Stimulated activated CD4-positive, alpha-beta T cell treated with anti-CD3 and anti-CD28 coated beads, TNF-alpha, amount 100 ng/mL, for 24 hours (primary cell): ENCODE measurements at places on chromosomes 5 and 9.

DNA sequence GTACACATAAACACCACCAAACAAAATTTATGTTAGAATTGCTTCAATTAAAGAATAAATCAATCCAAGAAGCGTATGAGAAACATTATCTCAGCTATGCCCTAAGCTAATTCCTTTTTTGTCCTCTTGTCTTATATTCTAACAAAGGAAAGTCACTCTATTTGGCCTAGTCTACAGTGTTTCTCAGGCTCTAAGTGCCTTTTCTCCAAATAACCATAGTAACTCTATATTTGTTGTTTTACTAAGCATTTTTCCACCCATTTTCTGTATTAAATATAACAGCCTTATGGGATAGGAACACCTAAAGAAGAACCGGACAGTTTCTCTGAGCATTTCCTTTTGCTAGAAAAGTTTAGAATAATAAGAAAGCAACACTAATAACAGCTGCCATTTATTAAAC lies 120.1 kb upstream of the MTAP start:
- DNase-seq, result no peak

GRCh38 chr9:6656614-6657300 lies 11.2 kb upstream of the GLDC start:
- DNase-seq, result no peak

- DNase-seq, result no peak
Observed at GRCh38 chr9:133246562-133246961, 28.4 kb downstream of the ABO start.

GRCh38 chr9:6781476-6781875 lies 23.7 kb downstream of the KDM4C start:
- no peak for DNase-seq

DNA sequence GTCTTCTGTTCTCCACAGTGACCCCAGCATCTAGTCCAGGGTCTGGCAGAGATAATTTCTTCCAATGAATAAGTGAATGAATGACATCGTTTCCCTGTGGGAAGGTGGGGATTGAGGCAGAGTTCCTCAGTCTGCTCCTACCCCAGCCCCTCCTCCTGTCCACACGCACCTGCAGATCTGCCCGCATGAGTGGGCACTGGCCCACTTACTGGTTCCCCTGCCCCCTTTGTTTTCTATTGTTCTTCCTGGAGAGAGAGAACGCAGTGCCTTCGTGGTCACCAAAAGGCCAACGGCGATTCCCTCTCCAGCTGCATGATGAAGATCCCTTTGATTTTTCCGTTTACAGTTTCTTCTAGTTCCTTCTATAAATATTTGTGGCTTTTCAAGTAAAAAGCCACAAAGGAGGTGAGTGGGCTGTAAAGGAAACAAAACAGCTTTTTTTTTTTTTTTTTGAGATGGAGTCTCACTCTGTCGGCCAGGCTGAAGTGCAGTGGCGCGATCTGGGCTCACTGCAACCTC lies 5.8 kb upstream of the FPGS start:
- DNase-seq, result no peak

- no peak for DNase-seq
Observed at GRCh38 chr5:68957591-68957990, 136.2 kb upstream of the SLC30A5 start.

DNA sequence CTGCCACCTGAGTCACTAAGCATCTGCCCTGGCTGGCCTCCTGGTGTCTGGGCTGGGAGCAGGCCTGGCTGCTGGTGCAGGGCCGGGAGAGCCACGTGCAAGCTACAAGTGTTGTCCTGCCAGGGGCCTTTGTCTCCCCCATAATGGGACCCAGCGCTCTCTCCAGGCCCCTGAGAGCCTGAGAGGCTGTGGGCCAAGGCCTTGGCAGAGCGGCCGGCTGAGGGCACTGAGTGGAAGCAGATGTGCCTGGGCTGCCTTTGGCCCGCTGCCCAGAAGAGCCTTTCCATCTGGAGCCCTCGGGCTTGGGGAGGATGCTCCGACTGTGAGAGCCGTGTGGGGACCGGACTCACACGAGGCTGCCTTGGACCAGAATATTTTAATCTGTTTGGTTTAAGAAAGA lies 185.5 kb downstream of the RGS3 start:
- no peak for DNase-seq

DNA sequence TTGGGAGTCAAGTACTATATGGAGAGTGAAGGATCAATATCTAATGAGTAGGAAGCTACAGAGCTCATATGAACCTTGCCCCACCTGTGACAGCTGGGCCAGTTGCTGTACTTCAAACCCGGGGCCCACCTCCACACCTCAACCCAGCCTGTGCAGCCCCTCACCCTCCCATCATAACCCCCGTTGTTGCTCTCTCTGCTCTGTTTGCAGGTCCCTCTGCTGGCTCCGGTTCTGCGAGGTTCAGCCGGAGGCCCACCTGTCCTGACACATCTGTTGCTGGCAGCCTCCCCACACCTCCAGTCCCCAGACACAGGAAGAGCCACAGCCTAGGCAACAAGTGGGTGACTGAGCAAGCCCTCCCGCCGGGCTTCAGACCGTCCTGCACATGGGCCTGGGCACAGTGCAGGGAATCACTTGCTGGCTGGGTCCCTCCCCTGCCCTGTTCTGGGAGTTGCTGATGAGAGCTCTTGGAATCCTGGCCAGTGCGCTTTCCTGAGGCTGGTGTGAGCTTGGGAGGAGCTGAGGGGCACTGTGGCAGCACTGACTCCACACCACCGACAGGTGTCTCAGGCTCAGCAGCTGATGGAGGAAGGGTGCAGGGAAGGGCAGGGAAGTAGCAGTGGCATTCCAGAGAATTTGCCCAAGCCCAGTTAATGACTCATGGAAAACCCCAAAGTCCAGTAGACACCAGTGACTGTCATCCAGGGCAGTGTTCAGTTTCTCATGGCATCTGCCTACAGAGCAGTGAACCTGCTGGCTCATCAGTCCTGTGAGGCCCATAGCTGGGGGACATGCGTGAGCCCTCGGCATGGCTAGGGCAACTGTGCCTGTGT lies 69.5 kb upstream of the GARNL3 start:
- DNase-seq, result no peak

- no peak for DNase-seq
Observed at GRCh38 chr5:1167361-1167727, 34.1 kb upstream of the SLC6A19 start.

DNA sequence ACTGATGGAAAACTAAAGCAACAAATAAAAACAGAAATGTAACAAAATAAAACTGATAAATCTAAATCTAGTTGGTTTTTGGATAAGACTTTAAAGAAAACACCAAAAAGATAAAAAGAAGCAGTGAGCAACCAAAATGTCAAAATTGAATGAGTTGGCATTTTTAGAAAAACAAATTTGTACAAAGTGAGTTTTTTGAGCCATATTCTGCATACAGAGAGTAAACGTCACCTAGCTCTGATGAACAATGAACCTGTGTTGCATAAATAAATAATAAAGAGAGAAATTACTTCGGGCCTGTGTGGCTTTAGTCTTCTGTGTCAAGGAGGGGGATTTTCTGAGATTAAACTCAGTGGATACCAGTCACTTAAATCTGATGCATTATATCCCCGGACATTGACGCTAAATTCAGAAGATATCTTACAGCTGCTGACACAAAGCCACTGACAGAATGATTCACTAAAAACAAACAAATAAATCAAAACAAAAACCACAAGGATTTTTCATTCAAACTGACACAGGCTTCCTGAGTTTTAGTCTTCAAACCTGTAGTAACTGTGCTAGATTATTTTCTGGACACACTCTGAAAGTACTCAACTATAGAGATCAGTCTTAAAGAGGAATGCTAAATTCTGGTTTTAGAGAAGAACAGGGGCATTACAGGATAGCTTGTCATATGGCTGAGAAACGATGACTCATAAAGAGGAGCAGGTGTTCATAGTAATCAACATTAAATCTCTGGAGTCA lies 403.5 kb upstream of the ST8SIA4 start:
- DNase-seq, result no peak

DNA sequence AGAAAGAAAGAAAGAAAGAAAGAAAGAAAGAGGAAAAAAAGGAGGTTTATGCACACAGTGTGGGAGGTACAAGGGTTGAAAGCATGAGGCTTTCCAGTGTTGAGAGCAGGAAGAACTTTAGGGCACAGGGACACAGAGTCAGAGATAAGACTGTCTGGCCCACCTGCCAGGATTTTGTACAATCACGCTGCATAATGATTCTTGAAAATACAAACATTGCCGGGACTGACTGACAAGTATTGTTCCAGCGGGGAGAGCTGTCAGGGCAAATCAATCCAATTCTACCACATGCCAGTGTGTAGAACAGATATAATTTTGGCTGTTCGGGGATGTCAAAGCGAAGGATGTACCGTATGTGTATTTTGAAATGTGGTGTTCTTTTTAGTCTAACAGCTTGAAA lies 254.7 kb downstream of the NTRK2 start:
- no peak for DNase-seq

GRCh38 chr5:14790220-14790619 lies 81.4 kb downstream of the ANKH start:
- no peak for DNase-seq

DNA sequence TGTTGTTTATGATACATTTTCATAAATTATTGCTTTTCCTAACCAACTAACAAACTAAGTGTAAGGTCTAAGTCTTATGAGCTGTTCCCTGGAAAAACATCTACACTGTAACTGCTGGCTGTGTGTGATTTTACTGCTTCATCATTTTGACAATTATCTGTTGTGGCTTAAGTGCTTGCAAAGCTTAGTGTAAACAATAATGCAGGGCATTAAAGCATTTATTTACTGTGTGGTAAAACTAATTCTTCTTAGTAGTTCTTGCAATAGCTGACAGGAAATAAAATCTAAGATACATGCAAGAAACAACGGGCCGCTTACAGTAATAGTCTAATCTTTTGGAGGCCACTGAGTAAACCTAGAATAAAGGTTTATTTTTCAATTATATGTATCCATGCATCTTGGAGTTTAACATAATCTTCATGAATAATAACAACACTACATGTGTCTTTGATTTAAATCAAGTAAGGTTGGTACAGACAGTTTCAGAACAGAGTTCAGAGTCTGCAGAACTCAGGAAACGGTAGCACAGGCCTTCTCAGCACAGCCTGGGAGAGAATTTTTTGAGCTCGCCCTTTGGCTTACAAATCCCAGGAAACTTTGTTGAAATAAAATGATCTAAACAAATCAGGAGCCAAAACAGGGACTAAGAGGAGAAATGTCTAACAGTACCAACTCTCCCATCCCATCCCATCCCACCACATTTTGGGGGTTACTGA lies 473.1 kb downstream of the NR2F1-AS1 start:
- DNase-seq, result no peak

DNA sequence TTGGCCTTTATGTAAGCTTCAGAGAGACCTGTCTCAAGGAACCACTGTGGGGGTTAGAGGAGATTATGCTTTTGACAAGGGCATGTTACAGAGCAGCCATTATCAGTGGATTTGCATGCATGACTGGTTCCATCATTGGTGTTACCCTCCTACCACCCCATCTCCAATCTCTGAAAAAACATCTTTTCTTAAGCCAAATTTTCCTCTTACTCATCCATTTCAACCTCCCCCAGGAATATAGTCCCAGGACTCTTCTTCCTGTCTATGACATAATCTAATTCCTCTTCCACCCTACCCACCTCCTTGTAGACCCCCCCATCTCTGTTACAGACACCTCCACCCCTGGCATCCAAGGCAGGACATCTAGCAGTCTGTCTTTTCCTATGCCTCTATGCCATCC lies 33.1 kb upstream of the ADRB2 start:
- DNase-seq, result no peak

- DNase-seq, result no peak
Observed at GRCh38 chr5:55564721-55565120, 30.0 kb upstream of the PLPP1 start.

DNA sequence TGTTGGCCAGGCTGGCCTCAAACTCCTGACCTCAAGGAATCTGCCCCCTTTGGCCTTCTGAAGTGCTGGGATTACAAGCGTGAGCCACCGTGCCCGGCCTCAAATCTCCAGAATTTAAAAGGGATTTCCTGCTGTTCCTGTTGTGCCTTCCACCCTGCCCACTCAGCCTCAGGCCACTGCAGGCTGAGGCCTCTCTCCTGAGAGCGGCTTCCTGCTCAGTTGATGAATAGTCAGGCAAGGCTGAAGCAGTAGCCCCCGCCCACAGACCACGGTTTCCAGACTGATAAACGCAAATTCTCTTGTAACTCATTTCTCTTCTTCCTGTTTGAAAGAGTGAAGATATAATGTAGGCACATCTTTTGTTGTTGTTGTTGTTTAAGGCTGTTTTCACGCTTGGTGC lies 127.0 kb upstream of the PLCXD3 start:
- DNase-seq, result no peak

GRCh38 chr5:59943452-59944113 lies 50.1 kb upstream of the PDE4D start:
- DNase-seq, result no peak

DNA sequence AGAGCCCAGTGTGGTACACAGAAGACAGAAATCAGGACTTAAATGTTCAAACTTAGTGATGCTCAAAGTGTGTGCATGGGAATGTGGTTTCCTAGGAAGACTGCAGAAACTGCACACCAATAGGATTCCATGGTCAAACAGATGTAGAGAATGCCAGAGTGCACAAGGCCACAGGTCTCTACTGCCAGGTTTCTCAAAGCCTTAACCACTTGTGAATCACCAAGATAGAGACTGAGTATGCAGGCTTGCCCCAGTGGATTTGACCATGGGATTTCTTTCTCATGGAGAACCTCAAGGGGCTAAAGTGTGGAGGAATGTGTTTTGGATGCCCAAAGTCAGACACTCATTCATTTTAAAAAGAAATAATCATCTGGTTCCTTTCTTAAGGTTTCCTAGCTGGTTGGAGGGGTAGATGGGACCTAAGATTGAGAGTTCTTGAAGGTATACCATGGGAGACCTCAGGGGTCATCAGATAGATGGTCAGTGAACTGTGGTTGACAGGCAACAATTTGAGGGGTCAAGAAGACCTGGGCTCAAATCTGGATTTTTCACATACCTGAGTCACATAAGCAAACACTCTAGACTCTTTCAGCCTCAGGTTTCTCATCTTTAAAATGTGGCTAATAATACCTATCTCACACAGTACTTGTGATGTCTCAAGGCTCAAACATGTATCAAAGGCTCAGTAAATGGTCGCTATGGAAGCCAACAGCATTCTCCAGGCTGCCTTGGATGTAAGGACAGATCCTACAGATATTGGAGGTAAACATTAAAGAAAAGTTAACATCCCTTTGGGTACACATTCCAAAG lies 81.1 kb downstream of the BOD1 start:
- no peak for DNase-seq

DNA sequence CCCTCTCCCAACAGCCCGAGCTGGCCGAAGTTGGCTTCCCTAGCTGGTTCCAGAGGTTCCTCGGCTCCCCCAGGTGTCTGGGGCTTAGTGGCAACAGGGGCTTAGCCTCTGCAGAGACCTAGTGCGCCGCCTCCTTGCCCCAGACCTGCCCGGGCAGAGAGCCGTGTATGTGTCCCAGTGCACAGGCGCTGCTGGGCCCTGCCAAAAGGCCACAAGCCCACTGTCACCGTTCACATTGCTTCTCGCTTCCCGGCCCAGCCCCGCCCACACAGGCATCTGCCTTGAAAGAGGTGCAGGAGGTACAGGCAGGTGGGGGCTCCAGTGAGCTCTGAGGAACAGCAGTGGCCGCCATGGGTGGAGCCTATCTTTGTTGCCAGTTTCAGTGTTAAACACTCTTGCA lies 2.5 kb upstream of the CACFD1 start:
- DNase-seq, result no peak
